ENCODE measurements at places on chromosomes 7 and 10.
A peak's percentile ranks its signal among the peaks of the same experiment; 100 is the strongest.

- no peak for DNase-seq
Measured at GRCh38 chr10:28928484-28928883, 251.2 kb downstream of the BAMBI start.

DNA sequence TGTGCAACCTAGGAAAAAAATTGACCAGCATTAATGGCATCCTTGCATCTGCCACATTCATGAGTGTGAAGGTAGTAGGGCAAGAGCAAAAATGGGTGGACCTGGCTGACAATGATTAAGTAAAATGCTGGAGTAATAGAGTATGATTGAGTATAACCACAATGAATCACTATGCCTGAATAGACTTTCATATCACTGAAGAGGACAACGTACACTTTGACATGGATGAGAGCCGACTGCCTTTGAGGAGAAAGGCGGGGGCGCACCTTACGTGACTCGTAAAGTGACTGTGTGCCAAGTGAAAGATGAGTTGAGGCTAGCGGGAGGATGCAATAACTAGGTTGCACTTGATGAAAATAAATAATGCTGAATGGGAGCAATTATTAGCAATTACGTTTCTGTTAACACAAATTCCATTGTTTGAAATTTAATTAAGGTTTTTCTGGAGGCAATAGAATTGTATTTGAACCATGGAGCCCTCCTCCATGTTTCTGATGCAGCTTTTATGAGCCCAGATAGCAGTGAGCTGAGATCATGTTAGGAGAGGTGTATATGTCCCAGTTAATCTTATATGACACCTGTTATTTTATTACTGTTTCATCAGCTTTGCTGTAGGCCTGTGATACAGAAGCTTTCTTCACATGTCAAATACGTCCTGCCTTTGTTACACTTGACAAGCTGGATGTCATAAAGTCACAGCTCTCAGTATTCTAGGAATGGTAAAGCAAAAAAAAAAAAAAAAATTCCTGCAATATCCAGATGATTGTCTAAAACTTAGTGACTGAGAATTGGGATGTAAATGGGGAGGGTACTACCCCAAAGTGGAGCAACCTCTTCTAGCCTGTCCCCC lies 596.5 kb downstream of the NXPH1 start:
- no peak for DNase-seq

DNA sequence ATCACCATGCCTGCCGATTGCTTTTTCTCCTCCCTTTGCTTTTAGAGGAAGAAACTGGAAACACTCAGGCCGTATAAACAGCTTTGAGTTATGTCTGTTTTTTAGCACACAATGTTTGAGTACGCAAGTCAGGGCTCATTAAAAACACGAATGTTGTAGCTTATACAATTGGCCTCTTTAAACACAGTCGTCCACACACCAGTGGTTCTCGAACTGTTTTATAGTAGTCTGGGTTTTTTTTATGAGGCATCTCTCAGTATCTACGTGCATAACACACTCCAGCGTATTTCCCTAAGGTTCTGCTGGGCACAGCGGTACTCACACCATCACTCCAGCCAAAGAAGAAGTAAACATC lies 13.4 kb upstream of the CARD11 start:
- no peak for DNase-seq

DNA sequence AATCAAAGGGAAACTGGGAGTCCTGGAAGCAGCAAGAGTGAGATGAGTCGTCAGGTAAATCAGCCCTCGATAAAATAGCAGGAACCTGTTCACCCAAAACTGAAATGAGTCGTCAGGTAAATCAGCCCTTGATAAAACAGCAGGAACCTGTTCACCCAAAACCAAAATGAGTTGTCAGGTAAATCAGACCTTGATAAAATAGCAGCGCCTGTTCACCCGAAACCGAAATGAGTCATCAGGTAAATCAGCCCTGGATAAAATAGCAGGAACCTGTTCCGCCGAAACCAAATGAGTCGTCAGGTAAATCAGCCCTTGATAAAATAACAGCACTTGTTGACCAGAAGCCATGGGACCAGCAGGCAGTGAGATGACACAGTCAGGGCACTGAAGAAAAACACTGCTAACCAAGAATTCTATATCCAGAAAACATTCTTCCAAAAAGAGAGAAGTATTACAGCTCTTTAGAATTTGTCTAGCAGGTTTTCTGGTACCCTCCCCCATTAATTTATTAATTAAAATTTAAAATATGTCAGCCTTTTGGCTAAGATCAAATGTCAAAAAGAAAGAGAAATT lies 3.4 kb upstream of the CYP2E1 start:
- DNase-seq = no peak

- DNase-seq = no peak
Measured at GRCh38 chr7:21352540-21353387, 75.1 kb upstream of the SP4 start.

GRCh38 chr10:98326621-98327027 lies 58.6 kb upstream of the LOXL4 start:
- DNase-seq = no peak

GRCh38 chr7:28700096-28700495 lies 258.0 kb downstream of the TRIL start:
- DNase-seq = no peak

DNA sequence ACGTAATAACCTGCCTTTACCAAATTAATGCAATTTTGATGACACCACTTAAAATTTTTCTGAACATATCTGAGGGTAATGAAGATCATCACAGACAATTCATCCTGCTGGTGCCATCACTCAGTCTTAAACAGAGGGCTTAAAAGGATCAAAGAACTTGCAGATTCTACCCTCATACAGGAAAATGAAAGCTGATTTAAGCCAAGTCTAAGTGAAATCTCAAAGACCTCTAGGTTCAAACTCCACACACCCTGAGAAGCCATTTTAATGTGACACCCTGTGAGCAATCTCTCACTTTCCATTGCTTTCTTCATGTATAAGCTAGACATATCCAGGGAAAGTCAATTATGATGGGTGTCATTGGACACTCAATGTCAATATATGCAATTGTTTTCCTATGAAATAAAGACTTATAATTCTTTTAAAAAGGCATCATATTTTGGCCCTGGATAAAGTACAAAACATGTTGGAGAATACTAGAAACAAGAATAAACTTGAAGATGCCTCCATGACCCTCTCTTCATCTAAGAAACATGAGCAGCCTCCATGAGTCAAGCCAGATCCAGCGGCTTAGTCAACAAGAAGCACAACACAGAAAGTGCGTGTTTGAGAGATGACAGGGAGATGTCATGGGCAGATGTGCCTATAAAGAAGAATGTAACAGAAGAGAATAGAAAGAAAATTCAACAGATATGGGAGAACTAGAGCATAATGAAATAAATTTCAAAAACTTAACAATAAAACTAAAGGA lies 291.9 kb downstream of the PARD3 start:
- no peak for DNase-seq

DNA sequence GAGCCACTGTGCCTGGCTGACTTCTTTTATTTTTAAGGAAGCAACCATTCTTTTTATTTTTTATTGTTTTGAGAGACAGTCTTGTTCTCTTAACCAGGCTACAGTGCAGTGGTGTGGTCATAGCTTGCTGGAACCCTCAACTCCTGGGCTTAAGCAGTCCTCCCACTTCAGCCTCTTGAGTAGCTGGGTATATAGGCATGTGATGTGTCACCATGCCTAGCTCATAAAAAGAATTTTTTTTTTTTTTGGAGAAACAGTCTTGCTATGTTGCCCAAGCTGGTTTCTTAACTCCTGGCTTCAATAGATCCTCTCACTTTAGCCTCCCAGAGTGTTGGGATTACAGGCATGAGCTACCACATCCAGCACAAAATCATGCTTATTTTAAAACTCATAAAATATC lies 5.8 kb downstream of the MCU start:
- no peak for DNase-seq

DNA sequence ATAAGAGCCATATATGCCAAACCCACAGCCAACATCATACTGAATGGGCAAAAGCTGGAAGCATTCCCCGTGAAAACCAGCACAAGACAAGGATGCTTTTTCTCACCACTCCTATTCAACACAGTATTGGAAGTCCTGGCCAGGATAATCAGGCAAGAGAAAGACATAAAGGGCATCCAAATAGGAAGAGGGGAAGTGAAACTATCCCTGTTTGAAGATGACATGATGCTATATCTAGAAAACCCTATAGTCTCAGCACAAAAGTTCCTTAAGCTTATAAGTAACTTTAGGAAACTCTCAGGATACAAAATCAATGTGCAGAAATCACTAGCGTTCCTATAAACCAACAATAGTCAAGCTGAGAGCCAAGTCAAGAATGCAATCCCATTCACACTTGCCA lies 23.8 kb upstream of the STARD3NL start:
- DNase-seq = no peak

- DNase-seq = no peak
Measured at GRCh38 chr10:122466951-122467381, 5.6 kb downstream of the HTRA1 start.

DNA sequence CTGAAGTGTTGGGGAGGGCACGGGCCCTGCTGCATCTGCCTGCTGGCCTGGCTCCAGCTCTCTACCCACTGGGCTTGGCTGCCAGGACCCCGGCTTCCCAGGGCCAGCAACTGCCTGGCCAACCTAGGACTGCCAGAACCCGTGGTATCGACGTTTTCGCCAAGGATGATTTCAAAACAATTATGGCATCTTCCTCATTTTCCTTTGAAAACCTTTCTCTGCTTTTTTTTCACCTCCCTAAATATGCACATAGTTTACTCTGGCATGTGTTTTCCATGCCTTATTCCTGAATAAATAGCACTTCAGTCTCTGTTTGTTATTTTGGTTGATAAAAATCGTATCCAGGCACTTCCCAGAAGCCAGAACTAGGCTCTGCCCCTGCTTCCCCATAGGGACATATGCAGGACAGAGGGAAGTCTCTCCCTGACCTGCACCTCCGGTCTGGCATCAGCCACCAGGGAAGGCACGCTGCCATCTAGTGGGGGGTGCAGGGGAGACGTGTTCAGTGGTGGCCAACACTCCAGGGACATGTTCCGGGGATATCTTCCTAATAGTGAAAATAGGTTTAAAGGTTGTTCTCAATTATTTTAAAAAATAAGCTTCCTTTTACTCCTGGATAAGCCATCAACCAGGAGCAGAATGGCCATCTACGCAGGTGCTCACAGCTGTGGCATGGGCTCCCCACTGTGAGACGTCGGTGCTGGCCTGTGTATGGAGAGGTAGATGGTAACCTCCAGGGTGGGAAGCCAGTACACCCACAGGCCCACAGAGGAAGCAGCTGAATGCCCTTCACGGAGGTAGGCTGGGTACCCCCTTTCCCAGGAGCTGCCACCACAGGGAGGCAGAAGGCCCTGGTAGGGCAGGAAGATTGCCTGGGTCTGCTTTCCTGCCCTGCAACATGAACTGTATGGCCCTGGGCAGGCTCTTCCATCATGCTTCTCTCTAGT lies 30.7 kb upstream of the ANTXRL start:
- DNase-seq = peak; percentile 45

DNA sequence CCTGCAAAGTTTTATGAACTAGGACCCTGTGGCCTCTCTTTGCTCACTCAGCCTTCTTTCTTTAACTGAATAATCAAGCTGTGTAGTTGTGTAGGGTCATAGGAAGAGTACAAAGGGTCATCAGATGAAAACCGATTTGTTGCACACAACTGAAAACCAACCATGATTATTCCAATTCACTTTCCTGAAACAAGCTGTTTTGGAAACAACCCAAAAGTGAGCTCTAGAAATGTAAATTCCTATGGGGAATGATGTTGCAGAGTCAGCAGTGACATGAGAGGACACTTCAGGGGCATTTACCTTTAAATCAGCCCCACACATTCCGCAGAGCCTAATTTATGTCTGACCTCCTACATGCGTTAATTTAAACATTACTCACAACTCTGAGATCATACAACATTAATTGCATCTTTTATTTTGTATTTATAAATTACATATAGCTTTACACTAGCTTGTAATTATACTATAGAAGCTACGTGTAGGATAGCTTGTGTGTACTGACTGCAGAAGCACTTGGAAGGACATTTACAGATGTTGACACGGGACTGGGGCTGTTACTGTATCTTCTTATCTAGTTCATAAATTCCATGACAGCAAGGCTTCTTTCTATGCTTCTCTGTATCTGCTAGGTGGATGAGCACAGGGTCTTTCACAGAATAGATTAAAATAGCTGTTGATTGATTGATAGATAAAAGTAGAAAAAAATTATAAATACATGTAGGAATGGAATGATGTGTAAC lies 139.9 kb upstream of the AKR1E2 start:
- DNase-seq = no peak

- no peak for DNase-seq
Measured at GRCh38 chr10:93572606-93573005, 6.1 kb downstream of the FFAR4 start.

DNA sequence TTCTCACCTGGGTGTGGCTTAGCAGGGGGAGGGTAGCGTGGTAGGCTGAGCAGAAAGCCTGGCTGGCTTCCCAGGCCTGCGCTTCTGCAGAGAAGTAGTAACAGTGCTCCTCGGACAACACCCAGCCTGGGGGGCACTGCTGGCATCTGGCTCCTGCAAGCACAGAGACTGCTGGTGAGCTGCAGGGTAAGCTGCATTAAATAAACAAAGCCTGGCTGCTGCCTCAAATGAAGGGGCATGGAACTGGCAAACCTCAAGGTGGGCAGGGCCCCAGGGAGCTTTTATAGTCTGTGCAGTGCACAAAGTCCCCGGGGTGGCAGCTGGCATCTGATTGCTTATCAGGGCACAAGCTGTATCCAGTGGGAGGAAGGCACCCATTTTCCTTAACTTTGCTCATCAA lies 3.9 kb downstream of the KLRG2 start:
- DNase-seq = no peak

DNA sequence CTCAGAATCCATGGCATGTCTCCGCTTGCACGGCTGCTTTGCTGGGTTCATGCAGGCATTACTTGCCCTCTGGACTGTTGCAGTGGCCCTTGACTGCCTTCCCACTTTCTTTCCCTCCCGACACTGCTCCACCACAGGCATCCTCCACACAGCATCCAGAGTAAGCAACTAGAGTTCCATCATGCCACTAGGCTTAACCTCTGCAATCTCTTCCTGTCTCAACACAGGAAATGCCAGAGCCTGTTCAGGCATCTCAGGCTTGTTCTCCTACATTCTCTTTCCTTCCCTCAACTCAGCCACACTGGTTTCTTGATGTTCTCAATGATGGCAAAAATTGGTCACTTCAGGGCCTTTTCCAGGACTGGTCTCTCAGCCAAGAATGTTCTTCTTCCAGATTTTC lies 284.5 kb upstream of the KLF6 start:
- DNase-seq = no peak

DNA sequence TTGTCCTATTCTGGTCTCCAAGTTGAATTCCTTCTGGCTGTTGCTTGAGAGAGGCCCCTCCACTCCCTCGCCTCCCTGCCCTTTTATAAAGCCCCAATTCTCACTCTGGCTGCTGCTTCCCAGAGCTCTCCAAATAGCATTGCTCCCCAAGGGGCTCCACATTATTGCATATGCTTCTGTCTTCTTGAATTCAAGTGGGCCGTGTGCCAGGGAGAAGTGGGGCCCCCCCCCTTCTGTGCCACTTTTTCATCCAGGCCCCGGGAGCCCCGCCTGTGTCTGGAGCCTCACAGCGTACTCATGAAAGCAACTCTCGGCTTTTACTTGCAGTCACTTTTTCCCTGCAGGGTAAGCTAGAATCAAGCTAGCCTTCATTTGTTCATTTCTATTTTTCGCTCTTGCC lies 265.1 kb downstream of the CCSER2 start:
- no peak for DNase-seq
